ENCODE measurements at places on chromosomes 1 and 21. TPM values are rescaled to one million over a fixed set of nuclear protein-coding genes. Genes with fewer than 3 reads are reported as not detected.
A peak's percentile ranks its signal among the peaks of the same experiment; 100 is the strongest.

Gene SERTAD4
- 4.6 TPM for total RNA-seq

DNA sequence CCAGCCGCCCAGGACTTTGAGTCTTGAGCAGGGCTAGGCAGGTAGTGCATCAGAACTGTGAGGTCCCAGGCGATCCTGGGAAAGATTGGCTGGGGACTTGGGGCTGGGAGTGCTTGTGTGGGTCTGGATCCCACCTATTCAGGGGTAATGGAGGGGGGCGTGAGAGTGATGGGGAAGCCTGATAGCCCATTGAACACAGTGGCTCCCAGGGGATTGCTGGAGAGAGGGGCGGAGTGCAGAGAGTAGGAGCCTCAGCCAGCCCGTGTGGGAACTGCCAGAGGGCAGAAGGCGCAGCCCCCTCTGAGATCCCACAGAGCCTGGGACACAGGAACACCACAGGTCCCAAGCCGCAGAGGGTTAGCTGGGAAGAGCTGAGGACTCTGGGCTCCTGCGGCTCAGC is 19.3 kb upstream of the PDZK1IP1 start:
- no peaks in the 10 kb centered on the region for H3K36me3 ChIP-seq
- no peak overlapping the region for H3K27ac ChIP-seq
- DNase-seq = no peak
- no peaks in the 10 kb centered on the region for H3K4me1 ChIP-seq

GRCh38 chr1:45953934-45954847 is 150.8 kb downstream of the MAST2 start:
- peak overlapping the region; percentile 32 for H3K4me3 ChIP-seq
- no peaks in the 10 kb centered on the region for H3K27me3 ChIP-seq
- peak overlapping the region; percentile 59 for H3K27ac ChIP-seq
- DNase-seq = no peak
- peaks cover 14% of the 10 kb centered on the region for H3K4me1 ChIP-seq

- peaks cover 13% of the 10 kb centered on the region for H3K4me1 ChIP-seq
- no peaks in the 10 kb centered on the region for H3K36me3 ChIP-seq
- no peak for DNase-seq
- H3K27ac ChIP-seq = peak overlapping the region; percentile 1
- no peak overlapping the region for H3K4me3 ChIP-seq
These were observed 47.8 kb upstream of the SRSF10 start for GRCh38 chr1:24027838-24028468.

Gene RBM11
- total RNA-seq = 2.1 TPM

GRCh38 chr1:55441489-55441888 is 226.3 kb upstream of the USP24 start:
- no peak overlapping the region for H3K4me3 ChIP-seq
- H3K27me3 ChIP-seq = no peaks in the 10 kb centered on the region
- no peak overlapping the region for H3K27ac ChIP-seq
- peaks cover 4% of the 10 kb centered on the region for H3K36me3 ChIP-seq
- no peak for DNase-seq
- peaks cover 9% of the 10 kb centered on the region for H3K4me1 ChIP-seq
